ENCODE measurements at places on chromosomes 5 and 9.

DNA sequence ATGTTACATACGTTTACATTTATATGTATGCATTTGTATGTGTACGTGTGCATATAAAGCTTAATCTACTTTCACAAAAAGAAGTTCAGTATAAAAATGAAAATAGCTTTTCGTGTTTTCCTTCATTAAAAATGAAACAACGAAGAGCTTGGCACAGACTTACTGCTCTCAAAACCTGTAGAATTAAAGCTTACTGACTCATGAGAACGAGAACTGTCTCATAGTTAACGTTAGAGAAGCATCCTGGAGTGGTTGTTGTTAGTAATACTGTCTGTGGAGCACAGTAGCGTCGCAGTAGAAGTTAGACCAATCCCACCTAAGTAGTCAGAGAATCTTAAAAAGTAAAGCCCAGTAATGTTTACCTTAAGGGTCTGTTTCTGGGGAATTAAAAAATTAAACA lies 1.3 kb downstream of the MAT2B start:
- no peak for DNase-seq

GRCh38 chr5:13878357-13878756 lies 66.1 kb downstream of the DNAH5 start:
- DNase-seq, result no peak

DNA sequence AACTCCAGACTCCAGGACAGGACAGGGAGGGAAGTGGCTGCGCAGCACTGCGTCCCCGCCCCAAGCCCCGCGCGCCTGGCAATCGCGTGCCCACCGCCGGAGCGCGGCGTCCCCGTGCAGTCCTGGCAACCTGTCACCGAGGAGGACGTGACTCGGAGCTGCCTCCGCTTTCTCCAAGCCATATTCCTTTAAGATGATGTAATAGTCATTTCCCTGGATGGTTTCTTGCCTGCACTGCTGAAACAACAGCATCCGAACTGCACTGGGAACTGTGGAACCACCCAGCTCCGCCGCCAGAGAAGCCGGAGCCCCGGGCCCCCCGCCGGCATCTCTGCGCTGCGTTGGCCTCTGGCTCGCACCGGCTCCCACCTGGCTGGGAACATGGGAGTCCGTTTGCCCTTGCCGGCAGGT lies 34.5 kb downstream of the KCTD16 start:
- no peak for DNase-seq

DNA sequence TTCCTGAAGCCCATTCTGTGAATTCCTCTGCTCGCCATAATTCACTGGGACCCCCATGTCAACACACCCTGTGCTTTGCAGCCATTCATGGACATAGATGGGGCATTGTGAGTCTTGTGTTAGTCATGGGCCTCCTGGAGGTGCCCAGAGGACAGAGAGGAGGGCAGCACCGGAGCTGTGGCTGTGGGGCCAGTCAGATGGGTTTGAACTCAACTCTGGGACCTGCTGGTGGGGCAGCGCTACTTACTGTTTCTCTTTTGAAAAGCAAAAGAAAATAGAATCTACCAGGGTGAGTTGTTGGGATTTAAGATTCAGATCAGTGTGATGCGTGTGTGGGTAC lies 11.3 kb upstream of the EXOC3 start:
- no peak for DNase-seq

- no peak for DNase-seq
Observed at GRCh38 chr5:59656351-59657254, 236.9 kb downstream of the PDE4D start.

DNA sequence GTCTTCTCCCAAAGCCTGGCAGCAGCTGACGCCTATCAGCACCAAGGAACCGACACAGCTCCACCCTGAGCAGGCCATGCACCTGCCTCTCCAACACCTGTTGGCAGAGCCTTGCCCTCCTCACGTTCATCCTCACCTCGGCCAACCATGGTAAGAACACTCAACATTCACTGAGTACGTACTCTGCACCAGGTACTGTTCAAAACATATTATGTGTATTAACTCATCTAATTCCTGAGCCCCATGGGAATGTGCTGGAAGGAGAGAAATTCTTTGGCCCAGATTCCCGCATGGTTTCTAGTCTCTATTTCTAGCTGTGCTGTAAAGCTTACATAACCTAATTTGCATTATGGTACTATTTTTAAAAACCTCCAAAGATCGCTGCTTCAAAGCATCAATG lies 86.1 kb downstream of the GPR21 start:
- DNase-seq, result no peak

DNA sequence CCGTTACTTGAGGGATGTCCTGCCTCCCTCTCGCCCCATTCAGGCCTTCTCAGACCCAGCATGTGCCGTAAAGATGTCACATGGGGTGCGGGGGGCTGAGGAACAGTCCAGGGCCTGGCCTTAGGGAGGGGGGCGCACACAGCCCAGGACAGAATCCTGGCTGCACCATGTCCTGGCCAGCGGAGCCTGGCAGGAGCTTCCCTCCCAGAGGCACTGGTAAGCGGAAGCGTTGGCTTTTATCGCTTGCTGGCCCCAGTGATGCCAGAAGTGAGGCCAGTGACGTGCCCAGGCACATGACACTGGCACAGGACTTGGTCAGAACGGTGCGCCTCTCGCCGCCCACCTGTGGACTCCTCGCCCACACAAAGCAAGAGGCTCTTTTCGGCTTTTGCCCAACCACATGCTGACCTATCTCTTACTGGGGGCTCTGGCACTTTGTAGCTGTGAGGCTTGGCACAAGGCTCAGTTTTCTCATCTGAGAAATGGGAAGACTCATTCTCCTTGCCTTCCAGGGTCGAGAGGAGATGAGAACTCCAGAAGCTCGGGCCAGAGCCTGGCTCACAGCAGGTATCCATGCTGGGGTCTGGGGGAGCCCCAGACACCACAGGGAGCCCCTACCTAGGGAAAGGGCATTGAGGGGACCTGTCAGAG lies 59.0 kb downstream of the LMX1B start:
- no peak for DNase-seq

DNA sequence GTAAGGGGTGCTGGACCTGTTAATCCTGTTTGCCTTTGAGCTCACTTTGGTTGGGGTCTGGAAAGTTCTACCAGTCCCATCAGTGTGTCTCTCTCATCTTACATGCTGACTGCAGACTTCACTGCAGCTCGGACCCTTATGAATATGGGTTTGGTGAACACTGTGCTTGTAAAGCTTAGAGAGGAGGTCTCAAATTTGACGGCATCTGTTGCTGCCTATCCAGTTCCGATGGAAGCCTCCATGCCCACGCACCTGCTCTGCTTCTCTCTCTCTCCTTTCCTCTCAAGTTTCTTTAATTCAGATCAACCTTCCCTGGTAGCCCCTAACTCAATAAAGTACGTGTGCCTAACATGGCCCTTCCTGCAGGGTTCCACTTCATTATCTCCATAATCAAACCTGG lies 217.9 kb downstream of the HSPA4 start:
- DNase-seq, result no peak

- DNase-seq, result no peak
Observed at GRCh38 chr9:111644195-111644772, 13.2 kb downstream of the DNAJC25 start.

- no peak for DNase-seq
Observed at GRCh38 chr5:176181271-176181855, 56.9 kb upstream of the SIMC1 start.

- no peak for DNase-seq
Observed at GRCh38 chr5:124342027-124342471, 404.4 kb downstream of the ZNF608 start.

GRCh38 chr9:89958086-89958485 lies 353.3 kb downstream of the GADD45G start:
- no peak for DNase-seq

DNA sequence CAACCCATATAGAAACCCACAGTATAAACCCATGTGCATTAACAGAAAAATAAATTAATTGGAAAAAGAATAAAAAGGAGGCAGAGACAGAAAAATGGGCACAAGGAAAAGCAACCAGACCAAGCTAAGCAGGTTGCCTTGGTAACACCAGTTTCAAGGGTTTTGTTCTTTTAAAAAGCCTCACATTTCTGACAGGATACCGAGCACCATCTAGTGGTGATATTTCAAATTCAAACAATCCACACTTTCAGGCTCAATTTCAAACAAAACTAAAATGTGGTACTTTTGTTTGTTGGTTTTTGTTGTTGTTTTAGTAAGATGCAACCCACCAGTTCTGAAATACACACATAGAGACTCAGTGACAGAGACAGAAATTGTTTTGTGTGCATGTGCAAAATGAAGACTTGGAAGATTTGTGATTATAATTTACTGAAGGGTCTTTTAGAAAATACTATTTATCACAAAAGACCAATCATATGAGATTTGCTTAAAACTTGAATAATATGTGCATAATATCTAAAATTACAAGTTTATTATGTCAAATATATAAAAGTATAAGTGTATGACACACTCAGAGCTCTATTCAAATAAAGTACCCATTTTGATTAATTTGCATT lies 318.2 kb downstream of the SLCO4C1 start:
- DNase-seq, result no peak

DNA sequence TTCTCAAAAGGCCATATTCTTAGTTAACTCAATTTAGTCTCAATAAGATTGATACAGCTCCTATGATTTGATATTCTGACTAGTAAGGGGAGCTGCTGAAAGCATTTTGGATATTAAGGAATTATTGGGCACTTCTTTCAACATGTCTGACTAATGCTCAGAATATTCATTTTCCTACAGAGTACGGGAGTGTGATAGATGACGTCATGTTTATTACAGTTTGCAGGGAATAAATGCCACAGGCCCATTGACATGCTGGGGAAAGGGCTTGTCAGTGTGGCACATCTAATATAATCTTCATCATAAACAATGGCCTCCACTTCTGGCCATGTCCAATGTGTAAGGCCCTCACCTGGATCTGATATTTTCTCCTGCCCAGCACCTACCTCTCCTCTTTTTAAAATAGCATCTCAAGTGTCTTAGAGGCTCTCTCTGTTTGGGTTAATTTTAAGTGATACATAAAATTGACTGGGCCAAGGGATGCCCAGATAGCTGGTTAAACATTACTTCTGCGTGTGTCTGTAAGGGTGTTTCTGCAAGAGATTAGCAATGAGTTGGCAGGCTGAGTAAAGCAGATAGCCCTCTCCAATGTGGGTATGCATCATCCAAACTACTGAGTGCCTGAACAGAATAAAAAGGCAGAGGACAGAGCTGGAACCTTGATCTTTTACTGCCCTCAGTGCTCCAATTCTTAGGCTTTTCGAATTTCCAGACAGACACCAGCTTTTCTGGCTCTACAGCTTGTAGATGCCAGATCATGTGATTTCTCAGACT lies 99.3 kb downstream of the SLC24A2 start:
- no peak for DNase-seq

DNA sequence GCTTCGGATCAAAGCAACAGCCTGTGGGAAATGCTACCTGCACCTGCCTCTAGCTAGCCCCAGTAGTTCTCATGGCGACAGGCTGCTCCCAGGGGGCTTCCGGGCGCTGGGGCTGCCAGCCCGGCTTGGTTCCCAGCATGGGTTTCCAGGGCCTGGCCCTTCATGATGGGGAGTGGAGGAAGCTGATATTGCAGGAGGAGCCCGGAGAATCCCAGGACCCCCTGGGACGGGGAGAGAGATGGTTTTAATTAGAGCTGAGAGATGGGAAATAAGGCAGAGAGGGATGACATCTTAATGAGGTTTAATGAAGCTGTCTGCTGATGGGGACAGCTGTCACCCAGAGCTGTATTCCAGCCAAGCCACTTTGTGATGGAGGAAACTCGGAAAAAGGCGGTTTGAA lies 78.6 kb downstream of the CFAP77 start:
- peak; percentile 7 for DNase-seq

GRCh38 chr5:157890836-157891597 lies 32.1 kb upstream of the CLINT1 start:
- no peak for DNase-seq

- no peak for DNase-seq
Observed at GRCh38 chr5:139904566-139904815, 108.9 kb downstream of the PSD2 start.

DNA sequence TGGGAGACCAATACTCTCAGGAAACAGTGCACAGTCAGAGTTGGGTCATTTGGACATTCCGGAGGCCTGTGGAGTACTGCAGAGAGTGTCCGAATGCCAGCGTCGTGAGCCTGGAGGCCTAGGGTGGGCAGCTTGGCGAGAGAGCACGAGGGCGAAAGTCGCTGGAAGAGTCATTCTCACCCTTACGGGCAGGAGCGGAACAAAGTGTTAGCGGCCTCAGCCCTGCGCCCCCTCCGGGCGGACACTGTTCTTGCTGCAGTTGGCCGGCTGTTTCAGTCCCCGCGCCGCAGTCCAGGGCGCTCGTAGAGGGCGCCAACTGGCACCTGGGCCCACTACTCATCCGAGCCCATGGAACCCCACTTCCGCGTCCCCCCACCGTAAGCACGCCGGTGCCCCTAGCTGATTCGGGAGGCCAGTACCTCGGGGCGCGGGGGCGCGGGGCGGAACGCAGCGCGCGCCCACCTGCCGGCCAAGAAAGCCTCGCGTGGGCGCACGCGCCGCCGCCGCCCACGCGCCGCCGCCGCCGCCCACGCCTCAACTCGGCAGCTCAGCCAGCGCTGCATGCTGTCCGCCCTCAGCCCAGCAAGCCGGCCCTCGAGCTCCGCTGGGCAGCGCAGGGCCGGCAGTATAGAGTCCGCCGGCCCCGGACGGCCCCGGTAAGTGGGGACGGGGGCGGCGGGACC lies 99.7 kb upstream of the CCL21 start:
- DNase-seq, result peak; percentile 68

DNA sequence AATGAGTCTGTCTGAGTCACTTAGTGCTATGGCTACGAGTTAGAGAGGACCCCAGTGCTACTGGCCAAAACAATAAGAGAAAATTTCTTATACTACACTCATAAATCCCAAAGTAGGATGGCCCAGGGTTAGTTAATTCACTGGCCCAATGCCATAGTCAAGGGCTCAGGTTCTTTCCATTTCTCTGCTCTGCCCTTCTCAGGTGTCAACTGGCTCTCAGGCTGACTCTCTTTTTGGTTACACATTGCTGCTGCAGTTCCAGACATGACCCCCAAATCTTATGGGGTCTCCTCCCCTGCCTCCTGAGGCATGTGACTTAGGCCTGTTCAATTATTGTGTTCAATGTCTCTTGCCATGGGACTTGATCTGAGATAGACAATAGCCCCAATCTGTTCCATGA lies 70.4 kb downstream of the ARHGEF37 start:
- no peak for DNase-seq

DNA sequence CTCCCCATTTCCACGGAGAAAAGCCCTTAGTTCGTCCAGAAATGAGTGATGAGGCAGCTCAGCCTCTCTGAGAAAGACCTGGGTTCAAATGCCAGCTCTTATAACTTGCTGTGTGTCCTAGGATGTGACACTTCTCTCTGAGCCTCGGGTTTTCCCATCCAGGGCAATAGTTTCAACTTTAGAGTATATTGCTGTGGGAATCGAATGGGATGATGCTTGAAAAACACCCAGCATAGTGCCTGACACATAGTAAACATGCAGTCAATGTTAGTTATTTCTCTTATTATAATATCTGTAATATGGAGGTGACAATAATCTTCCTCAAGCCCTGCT lies 430 bp upstream of the MAPKAP1 start:
- DNase-seq, result no peak
